ENCODE measurements at places on chromosomes 11 and 22.

GRCh38 chr11:120551191-120551590 is 39.6 kb downstream of the GRIK4 start:
- DNase-seq, result no peak

GRCh38 chr22:34849965-34850364 is 216.0 kb upstream of the ISX start:
- no peak for DNase-seq

- DNase-seq, result peak; percentile 68
Observed at GRCh38 chr11:12087075-12088004, 23.1 kb upstream of the MICAL2 start.

- peak; percentile 16 for DNase-seq
Observed at GRCh38 chr11:18633256-18634139, 644 bp downstream of the SPTY2D1 start.

- no peak for DNase-seq
Observed at GRCh38 chr22:22600531-22601261, 41.6 kb upstream of the PRAME start.

GRCh38 chr11:6746086-6746618 is 25.6 kb downstream of the OR2AG2 start:
- no peak for DNase-seq

- DNase-seq, result no peak
Observed at GRCh38 chr11:32630844-32631243, 47.2 kb downstream of the EIF3M start.

GRCh38 chr11:40797981-40798380 is 661.5 kb downstream of the LRRC4C start:
- peak; percentile 69 for DNase-seq

- DNase-seq, result no peak
Observed at GRCh38 chr11:62153087-62153395, 29.2 kb downstream of the INCENP start.

GRCh38 chr22:35739076-35739930 is 21.6 kb downstream of the APOL5 start:
- no peak for DNase-seq

Measured in ACHN (cell line).